Stimulated activated CD4-positive, alpha-beta T cell treated with anti-CD3 and anti-CD28 coated beads, Interleukin-1b, Interleukin-23, amount 100 ng/mL, for 4 hours (primary cell): ENCODE measurements at places on chromosomes 7 and 10.

DNA sequence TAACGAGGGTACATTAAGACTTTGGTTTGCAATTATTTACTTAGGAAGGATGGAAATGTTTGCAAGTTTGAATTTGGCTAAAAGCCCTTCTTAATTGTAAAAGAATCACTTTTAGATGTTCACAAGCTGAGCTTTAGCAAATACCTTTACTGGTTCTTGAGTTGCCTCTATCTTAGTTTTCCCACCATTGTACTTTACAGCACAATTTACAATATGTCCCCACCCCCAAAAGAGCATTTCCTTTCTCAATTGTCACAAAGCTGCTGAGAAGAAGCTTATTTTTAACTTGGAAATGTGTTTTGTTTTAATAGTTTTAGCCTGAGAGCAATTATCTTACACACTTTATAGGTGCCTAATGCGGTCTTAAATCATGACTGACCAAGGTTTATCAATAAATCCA is 81.1 kb downstream of the MET start:
- DNase-seq = no peak

DNA sequence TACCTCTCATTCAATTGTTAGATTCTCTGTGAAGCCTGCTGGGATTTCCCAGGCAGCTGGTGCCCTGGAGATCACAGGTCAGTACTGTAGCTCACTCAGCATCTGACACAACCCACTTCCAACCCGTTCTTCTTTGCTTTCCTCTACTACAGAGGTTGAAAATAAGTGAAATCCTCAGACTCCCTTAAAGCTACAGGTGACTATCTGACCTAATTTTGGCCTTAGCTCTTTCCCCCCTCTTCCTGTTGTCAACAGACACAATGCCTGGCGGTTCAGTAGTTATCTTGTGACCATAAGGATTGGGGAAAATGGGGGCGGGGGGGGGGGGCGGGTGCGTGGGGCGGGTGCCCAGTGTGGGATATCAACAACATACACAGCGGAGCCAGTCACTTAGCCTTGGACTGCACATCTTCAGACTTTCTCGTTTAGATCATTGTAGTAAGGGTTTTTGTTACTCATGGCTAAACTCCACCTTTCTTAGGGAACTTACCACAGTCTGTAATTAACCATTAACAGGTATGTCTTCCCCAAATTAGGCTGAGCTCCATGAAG is 37.8 kb downstream of the MTPN start:
- no peak for DNase-seq

GRCh38 chr10:69413221-69413865 is 3.4 kb downstream of the TACR2 start:
- no peak for DNase-seq

DNA sequence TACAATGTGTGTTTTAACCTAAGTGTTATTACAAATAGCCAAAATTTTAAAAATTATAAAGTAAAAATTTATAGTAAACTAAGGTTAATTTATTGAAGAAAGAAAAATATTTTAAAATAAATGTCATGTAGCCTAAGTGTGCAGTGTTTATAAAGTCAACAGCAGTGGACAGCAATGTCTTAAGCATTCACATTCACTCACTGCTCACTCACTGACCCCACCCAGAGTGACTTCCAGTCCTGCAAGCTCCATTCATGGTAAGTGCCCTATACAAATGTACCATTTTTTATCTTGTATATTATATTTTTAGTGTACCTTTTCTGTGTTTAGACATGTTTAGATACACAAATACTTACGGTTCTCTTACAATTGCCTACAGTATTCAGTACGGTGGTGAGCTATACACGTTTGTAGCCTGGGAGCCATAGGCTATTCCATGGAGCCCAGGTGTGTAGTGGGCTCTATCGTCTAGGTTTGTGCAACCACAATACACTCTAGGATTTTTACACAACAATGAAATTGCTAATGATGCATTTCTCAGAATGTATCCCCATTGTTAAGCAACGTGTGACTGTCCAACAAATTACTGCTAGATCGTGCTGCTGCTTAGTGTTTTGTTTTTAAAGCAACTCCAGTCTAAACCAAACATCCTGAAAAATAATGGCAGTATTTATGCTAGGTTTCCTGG is 108.9 kb upstream of the NAMPT start:
- DNase-seq = no peak

DNA sequence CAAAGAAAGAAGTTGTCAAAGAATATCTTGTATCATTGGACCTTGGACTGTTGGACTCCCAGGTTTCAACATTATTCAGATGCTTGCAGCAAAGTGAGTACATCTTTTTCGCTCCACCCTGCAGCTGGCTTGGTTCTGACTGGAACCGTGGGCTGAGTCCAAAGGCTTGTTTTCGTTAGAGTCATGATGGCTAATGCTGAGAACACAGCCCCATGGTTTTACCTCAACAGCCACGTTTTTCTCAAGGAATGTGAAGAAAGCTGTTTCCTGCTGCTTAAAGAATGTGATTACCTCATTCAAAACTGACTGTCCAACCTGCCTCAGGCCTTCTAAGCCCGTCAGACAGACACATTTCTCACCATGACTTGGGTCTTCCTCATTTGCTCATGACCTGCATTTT is 69.5 kb downstream of the STEAP1B start:
- no peak for DNase-seq

GRCh38 chr10:45495438-45496152 is 121.6 kb downstream of the ALOX5 start:
- DNase-seq = no peak

DNA sequence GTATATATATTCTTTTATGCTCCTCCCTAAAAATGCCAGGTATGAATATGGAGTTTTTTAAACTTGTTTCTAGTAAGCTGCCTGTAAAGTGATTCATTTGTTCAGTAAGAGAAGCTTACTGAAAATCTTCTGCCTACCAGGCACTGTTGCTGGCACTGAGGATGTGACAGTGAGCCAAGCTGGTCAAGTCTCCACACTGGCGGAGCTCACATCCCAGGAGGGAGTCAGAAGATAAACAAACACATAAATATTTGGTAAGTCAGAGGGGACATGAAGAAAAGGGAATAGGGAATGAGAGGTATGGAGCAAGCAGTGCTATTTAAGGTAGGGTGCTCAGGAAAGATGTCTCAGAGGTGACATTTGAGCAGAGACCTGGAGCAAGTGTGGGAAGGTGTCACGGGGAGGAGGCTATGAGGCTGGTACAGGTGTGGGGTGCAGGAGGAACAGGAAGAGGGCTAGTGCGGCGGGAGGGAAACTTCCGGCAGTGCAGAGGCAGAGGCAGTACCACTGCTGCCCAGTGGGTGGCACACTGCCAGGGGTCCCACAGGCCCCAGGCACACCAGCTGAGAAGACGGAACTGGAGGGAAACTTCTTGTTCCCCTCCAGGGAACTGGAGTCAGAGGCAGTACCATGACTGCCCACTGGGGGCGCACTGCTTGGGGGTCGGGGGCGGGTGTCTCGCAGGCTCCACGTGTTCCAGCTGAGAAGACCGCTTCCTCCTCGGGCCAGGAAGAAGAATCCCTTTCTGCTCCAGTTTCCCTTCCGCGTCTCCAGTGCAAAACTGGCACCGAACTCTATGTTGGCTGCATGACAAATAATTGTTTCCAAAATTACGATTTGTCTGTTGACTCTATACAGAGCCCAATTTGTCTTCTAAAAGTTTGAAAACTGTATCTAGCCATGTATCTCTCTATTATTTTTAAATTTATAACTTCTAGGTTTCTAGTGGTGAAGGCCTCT is 161.0 kb downstream of the TEX36 start:
- DNase-seq = no peak

DNA sequence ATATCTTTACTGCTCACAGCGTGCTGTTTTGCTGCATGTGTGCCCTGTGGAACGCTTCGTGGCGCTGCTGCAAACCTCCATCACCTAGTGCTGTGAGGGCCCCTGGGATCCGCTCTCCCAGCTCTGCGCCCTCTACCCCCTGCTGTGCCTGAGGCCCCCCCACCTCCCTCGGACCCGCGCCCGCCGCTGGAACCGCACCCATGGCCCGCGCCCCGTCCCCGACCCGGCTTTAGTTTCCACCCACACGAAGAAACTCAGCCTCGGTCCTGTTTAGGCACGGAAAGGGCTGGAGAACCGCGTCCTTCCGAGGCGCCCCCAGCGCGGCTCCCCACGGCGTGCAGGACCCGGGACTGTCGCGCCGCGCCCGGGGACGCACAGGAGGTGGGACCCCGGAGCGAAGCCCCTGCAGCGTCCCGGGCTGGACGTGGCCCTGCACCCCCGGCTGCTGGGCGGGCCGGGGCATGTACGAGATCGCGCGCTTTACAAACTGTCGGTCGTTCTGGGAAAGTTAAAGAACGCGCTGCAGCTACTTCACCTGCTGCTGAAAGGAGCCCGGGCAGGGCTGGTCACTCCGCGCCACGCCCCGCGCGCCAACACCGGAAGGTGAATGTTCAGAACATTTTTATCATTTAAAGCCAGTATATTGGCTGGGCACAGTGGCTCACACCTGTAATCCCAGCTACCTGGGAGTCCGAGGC is 54.3 kb downstream of the BMS1 start:
- no peak for DNase-seq

DNA sequence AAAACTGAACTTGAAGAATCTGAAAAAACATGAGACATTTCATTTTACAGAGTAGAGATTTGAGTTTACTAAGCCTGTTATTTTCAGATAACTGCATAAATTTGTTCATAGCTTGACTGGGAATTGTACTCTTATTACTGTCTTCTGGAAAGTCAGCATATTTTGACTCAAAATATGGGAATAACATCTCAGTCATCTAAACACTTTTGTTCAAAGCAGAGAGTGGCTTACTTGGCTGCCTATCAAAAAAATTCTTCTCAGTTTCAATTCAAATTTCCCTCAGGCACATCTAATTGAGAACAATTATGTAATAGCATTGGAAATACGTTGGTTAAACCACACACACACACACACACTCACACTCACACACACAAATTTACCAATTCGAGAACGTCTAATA is 384.6 kb downstream of the ARL4A start:
- no peak for DNase-seq

DNA sequence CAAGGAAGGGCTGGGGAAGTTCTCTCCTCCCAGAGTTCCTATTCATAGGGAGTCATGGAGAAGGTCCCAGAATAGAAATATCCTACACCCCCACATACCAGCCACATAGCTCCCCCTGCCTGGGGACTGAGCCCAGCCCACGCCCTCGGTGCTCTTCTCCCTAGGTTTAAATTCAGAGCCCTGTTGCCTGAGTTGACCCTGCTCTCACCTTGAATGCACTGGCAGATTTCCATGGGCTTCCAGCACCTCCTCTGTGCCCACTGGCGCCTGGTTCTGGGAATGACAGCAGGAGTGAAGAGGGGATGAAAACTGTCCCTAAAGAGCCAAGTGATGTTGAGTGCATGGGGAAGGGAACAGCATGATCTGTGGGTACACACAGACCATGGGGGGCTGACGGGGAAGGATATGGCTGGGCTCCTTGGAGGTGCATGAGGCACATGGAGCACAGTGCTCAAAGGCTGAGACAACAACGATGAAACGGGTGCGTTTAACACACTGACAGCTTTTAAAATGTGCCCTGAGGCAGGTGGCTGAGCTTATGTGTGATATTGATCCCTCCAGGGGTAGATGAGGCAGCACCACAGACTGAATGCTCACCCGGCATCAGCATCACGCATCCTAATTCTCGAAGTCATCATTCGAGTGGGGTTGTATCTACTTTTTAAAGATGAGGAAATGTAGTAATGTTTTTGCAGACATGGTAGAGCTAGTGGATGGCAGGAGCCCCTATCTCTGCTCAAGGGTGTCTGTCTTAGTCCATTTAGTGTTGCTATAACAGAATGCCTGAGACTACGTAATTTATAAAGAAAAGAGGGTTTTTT is 53.7 kb upstream of the IGFBP3 start:
- DNase-seq = no peak

DNA sequence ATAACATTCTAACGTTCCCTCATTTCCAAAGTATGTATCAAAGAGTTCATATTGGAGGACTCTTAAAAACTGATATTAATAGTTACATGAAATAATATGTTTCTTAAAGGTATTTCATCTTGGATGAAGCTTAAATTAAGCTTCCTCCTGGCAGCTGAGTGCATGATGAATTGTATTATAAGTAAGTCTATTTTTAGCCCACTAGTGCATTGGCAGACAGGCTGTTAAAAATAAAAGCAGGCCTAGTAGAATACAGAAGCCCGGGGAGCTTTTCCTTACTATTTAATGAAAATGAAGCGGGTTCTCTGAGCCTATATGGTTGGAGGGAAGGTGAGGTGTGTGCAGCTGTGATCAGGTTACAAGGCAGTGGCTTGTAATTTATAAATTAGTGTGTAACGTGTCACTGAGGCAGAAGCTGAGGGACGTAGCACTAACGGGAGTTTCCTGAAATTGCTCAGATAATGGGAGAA is 130.7 kb upstream of the KMT2E start:
- DNase-seq = no peak

DNA sequence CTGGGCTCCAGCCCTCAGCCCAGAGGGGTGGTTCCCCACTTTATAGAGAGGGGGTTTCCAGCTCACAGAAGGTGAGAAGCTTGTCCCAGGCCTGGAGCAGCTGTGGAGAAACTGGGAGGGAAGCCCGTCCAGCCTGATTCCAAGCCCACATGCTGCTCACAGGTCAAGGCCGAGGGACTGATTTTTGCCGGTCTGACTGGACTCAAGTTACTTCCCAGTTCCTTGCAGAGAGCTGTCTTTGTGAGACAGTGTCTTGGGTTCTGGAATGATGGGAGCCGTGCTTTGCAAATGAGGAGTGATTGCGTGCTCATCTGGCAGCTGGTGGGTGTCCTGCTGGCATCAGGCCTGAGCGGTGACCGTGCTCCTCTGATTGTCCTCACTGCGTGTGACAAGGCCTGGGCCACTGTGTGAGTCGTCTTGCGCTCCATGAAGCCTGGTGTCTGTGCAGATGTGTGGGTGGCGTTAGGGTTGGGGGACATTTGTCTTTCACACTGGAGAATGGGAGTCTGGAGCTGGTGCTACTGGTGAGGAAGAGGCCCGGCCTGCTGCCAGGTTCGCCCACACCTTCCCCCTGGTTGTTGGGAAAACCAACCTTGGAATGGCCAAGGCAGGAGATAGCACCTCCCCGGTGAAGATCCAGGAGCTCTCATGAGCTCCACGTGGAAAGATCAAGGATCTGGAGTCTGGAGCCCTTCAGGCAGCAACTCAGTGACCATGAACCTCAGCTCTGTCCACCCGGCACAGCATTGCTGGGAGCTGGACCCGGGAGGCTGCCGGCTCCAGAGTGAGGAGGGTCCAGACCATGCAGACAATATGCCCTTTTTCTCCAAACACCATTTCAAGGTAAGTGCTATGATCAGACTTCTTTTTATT is 129.6 kb downstream of the SMURF1 start:
- DNase-seq = no peak

GRCh38 chr7:9582824-9583223 is 1149.4 kb downstream of the NXPH1 start:
- DNase-seq = no peak

GRCh38 chr10:28637346-28637745 is 40.0 kb upstream of the BAMBI start:
- DNase-seq = no peak

GRCh38 chr7:18639711-18640110 is 144.2 kb downstream of the HDAC9 start:
- DNase-seq = no peak

DNA sequence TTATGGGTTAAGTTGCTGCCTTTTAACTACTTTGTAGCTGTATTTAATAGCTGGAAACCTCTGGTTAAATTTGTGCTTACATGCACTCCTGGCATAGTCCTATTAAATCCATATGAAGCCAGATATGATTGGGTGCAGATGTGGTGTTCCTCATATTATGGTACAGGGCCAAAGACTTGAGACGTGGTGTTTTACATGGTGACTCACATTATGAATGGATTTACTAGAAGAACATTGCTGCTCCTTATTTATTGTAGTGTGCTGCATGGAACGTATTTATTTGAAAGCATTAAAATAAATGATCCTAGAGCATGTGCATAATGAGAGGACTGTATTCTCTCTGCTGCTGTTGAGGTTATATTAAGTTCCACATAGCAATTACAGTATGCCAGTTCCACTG is 224.1 kb downstream of the SLC25A13 start:
- no peak for DNase-seq
